ENCODE measurements at places on chromosomes 6 and 20. TPM values are rescaled to one million over a fixed set of nuclear protein-coding genes. Genes with fewer than 3 reads are reported as not detected.

DNA sequence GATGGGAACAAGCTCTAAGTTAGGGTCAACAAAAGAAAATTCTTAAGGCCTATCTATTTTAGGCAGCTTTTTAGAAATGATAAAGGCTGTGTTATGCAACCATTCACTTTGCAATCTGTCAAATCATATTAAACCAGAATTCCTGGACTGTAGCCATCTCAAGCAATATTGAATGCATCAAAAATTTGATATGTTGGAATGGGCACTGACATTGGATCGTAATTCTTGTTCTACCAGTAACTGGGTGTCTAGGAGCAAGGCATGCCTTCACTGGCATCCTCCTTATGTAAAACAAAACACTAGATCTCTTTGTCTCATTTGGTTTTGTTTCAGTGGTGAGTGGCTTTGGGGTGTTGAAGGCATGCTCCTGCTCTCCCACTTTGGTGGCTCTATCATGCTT, 145.6 kb downstream of the JARID2 start:
- H3K27me3 ChIP-seq: no peaks in the 10 kb centered on the region
- no peaks in the 10 kb centered on the region for H3K36me3 ChIP-seq
- no peaks in the 10 kb centered on the region for H3K4me1 ChIP-seq
- DNase-seq: no peak

- H3K27me3 ChIP-seq: no peaks in the 10 kb centered on the region
- no peak overlapping the region for H3K27ac ChIP-seq
- no peaks in the 10 kb centered on the region for H3K36me3 ChIP-seq
- H3K4me3 ChIP-seq: no peak overlapping the region
- H3K4me1 ChIP-seq: no peaks in the 10 kb centered on the region
Measured at GRCh38 chr20:41369673-41370072, 3.1 kb upstream of the EMILIN3 start.

DNA sequence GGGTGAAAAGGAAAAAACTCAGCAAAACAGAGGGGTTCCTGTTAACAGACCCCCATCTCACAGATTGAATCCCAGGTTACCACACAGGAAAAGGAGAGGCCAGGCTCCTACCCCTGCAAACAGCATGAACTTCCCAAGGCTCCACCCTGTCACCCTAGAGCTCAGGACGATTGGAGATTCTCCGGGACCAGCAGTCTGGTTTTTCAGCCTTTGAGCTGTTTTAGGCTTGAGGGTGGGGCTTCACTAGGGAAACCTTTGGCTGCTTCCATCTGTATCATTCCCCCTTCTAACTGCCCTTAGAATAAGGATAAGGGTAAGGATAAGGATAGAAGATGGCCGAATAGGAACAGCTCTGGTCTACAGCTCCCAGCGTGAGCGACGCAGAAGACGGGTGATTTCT, 16.0 kb downstream of the C6orf58 start:
- H3K27me3 ChIP-seq: no peaks in the 10 kb centered on the region
- H3K4me3 ChIP-seq: no peak overlapping the region
- H3K4me1 ChIP-seq: no peaks in the 10 kb centered on the region
- H3K27ac ChIP-seq: no peak overlapping the region

DNA sequence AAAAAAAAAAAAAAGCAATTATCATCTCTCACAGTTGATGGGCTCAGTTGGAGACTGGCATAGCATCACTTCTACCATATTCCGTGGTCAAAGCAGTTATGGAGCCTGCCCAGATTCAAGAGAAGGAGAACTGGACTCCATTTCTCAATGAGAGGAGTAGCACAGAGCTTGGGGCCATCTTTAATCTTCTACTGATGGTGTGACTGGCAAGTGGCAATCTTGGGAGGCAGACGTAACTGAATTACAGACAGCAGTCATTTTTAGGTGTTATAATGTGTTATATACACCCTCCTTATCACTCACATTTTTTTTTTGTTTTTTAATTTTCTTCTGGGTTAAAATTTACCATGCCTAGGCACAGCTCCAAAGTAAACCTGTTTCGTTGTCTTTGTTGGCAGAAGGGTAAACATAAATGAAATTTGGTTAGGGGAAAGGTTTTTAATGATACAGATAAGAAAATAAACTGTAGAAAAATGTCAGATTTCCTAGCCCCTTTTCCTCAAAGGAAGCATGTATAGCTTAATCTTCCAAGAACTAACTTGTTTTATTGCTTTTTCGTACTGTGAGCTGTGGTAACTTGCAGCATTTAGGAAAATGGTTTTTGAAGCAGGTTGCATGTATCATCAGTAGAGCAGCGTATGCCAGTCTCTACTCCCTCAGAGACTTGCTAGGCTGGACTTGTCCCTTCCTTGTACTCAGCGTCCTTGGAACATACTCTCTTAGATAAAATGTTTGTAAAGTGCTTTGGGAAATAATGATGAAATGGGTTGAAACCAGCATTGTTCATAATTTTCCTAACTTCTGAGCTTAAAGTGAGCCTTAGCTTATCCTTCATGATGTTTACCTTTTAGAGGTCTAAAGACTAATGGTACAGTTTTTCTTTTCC, 25.7 kb downstream of the ZFAND3 start:
- no peak overlapping the region for H3K4me3 ChIP-seq
- no peak for DNase-seq
- no peaks in the 10 kb centered on the region for H3K36me3 ChIP-seq

COL10A1 gene
- total RNA-seq: not detected

PRKN gene
- 15.7 TPM for total RNA-seq
